ENCODE measurements at places on chromosomes 2 and 18.

GRCh38 chr2:207619764-207620203 is 5.4 kb downstream of the METTL21A start:
- no peak for DNase-seq

- no peak for DNase-seq
Observed at GRCh38 chr2:198136142-198136541, 331.7 kb downstream of the PLCL1 start.

- DNase-seq = no peak
Observed at GRCh38 chr2:236816197-236817170, 246.9 kb downstream of the ACKR3 start.

- DNase-seq = no peak
Observed at GRCh38 chr2:195574312-195574711, 82.7 kb upstream of the SLC39A10 start.

DNA sequence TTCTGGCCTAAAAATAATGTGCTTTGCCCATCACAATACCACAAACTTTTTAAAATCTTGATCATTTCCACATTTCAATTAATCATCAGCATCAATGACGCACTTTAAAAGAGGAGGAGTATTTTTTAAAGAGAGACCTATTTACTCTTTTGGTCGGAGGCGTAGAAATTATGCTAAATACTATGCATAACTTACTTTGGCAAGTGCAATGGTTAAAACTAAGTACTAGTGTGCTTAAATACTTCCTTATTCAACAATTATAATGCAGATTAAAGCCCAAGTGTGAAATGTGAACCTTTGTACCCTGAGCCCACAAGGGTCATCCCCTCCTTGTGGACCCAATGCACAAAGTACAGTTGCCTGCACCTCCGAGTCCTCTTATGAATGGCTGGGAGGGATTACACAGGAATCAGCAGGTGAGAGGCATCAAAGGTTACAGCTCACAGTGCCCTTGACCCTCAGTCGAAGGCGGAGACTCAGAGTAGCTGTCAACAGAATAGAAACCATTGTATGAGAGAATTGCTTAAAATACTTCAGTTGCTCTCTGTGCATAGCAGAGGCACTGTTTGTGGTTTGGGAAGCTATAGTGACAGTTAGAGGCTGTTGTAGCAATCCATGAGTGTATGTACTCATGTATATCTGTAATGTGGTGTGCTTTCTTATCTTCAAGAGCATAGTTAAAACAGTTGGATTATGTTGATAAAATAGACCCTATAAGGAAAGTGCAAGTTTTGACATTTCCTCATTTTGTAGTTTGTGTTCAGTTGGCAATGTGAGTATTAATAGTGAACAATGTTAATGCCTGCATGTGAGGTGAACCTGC is 151.7 kb upstream of the ITGA4 start:
- no peak for DNase-seq

DNA sequence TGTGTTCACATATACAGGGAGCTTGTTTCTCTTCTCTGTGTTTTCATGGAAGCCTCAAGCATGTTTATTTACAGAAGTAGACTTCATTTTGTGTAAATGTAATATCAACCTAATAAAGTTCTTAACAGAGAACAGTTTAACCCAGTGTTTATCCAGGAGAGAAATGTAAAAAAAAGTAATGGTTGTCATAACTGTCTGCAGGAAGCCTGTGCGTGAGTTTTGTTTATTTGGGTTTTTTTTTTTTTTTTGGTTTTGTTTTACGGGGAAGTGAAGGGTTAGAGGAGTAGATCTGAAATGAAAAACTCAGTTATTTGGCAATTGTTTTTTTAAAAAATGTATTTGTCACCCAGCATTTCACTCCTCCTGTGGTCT is 124.7 kb downstream of the RAPGEF4 start:
- DNase-seq = no peak

DNA sequence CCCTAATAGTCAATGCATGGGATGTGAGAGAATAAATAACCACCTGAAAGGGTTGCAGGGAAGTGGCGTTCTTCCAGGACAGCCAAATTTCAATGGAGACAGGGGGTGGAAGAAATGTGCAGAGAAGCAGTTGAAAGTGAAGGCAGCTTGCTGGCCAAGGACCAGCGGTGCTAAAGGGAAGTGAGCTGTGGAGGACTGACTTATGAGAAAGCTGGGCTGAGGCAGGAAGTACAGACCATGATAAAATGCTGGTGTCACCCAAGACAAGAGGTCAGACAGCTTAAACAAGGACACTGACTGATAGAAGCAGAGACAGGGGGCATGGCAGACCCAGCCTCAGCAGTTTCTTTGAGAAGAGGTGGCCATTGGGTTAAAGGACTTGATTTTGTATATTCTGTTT is 106.7 kb downstream of the DTNB start:
- no peak for DNase-seq

- no peak for DNase-seq
Observed at GRCh38 chr2:32663864-32664263, 36.0 kb downstream of the TTC27 start.

- DNase-seq = peak; percentile 29
Observed at GRCh38 chr2:176789751-176790150, 422.8 kb upstream of the HNRNPA3 start.

DNA sequence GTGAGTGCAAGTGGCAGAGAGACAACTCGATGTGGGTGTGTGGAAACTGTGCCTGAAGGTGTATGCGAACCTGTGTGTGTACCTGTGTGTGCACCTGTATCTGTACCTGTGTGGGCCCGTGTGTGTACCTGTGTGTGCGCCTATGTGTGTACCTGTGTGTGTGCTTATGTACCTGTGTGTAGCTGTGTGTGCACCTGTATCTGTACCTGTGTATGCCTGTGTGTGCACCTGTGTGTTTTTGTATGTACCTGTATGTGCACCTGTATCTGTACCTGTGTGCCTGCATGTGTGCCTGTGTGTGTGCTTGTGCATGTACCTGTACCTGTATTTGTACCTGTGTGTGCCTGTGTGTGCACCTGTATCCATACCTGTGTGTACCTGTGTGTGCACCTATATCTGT is 150.6 kb downstream of the MYT1L start:
- DNase-seq = no peak

GRCh38 chr18:32804134-32804888 is 31.5 kb upstream of the KLHL14 start:
- no peak for DNase-seq

GRCh38 chr18:23888881-23889280 is 125.7 kb upstream of the TTC39C start:
- no peak for DNase-seq

- no peak for DNase-seq
Observed at GRCh38 chr2:216633616-216634369, 573 bp downstream of the IGFBP2 start.

- DNase-seq = no peak
Observed at GRCh38 chr2:147649286-147649685, 195.5 kb upstream of the ACVR2A start.

GRCh38 chr18:8290435-8290834 is 318.8 kb upstream of the RAB12 start:
- DNase-seq = no peak

DNA sequence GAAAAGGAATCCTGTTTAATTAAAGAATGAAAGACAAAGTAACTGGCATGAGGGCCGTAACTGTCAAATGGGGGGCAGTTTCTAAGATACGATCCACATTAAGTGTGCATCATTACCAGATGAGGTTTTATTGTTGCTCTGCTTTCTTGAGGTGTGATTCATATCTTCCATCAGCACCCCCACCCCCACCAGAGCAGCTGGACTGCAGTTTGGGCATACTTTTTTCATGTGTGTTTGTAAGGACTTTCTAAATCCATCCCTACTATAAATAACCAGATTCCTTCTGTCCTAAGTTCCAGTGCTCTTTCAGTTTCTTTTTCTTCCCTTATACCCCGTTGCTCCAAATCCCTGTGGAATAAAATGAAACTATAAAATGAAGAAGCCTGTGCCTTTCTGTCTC is 142.1 kb downstream of the CDCA7 start:
- peak; percentile 66 for DNase-seq

DNA sequence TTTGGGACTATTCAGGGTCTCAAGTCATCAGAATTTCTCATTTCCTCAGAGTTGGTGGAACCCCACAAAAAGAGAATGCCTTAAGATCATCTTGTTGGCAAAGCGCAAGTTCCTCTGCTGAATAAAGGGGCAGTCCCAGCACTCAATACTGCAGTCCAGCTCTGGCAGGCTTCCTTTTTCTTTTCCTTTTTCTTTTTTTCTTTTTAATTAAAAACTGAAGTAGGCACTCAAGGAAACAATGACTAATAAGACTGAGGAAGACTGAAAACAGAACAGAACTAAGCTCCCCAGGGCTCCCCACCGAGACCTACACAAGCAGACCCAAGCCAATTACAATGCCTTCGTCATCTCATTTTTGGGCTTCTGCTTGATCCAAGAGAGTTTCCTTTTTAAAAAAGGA is 82.0 kb downstream of the STK39 start:
- peak; percentile 41 for DNase-seq

DNA sequence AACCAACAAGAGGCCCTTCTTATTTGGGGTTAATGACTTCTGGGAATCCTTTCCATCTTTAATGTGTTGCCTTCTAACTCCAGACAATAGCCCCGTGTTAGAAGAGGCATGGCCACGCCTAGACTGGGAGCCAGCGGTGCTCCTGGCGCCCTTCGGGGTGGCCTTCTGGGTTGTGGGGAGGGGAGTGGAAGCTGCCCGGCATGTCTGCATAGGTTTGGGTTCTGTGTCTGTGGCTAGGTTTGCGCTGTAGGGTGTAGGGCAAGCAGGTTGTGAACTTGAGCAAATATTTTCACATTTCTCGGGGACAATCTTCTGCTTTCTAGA is 40.4 kb downstream of the CELF4 start:
- DNase-seq = no peak

- peak; percentile 17 for DNase-seq
Observed at GRCh38 chr2:53636596-53636995, 131.0 kb upstream of the CHAC2 start.

DNA sequence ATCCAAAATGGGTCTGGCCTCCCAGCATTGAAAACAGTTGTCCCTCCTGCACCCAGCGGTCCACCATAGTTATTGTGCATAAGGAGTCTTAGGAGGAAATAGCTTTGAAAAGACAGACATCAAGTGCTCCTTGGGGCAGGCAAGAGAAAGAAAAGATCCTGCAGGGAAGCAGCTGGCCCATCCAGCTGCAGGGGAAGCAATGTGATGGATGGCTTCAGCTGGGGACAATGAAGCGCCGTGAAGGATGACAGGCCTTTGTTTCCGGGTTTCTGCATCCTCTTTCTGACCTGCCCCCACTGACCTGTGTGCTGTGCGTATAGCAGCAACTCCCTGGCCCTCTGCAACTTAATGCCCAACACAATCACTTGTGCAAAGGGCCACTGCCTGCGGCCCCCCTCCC is 142.9 kb upstream of the NCKAP5 start:
- no peak for DNase-seq

DNA sequence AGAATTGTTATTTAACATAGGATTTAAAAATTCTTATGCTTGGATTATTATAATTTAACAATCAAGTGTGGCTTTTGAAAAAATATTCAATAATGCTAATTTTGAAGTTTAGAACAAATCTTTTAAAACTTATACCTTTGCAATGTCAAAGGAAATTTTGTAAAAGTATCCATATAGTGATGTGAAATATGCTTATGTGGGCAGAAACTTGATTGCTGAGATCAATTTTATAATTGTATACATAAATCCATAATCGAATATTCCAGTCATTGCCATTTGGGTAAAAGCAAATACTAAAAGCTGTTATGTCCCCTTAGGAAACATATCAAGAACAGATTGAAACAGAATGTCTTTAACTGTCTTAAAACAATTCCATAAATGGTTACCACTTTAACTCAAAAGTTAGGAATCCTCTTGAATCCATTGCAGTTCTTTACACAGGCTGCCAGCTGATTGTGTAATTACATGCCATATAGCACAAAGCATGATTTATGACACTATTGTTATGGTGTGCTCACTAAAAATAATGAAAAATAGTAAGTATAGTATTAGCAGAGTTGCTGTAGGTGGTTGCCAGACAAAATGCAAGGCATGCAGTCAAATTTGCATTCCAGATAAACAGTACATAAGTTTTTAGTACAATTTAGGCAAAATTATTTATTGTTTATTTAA is 24.2 kb downstream of the PLCL1 start:
- DNase-seq = peak; percentile 52

DNA sequence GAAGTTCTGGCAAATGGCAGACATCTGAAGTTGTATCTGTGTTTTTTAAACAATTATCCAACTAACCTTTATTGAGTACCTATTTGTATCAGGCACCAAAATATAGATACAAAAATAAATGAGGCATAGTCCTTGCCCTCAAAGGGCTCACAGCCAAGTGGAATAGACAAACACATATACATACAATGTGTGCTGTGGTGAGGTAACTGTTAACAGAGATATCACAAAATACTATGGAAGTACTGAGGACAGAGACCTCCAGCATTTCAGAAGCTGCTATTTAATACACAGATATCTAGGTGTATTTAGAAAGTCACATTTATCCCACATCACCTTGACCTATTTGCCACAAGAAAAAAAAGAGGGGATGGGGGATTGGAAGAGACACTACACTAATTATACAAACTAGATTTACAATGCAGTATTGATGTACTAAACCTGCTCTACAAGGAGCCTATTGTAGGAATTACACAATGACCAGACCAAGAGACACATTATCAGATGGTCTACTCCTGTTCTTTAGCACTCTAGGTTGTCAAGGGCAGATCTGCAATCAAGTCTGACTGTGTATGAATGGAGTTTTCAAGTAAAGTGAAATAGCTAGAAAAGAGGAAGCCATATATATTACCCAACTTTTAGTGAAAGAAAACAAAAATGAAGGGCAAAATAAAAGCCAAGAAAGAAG is 62.2 kb downstream of the SPIRE1 start:
- DNase-seq = no peak

- DNase-seq = no peak
Observed at GRCh38 chr18:13573750-13574149, 152.6 kb downstream of the FAM210A start.

DNA sequence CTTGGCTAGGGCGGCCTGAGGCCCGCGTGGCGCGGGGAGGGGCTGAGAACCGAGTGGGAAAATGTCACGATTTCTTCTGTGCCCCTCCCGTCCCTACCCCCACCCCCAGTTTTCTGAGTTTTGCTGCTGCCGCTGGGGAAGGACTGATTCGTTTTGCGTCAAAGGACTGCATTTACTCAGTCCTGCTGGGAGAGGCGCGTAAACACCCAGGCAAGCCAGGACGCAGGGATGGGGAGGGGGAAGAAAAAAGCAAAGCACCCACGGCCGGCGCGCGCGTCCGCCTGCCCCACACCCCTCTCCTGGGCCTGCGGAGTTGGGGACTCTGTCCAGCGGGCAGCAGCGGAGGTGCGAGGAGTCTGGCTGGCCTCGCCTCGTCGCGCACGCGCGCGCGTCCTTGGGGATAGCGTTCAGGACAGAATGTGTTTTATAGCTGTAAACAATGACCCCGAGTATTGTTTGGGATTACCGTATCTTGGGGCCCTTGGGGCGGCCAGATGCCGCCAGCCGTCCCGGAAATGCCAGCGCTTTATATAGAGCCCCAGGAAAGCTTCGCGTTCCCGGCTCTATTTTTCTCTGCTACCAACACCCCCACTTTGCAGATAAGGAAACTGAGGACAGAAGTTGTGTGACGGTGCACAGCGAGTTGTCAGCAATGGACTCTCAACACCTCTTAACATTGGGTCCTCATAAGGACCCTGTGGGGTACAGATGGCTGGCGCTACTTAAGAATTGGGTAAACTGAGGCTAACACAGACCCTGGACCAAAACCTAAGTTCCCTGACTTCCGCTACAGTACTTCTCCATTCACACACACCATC is 1.7 kb upstream of the FOSL2 start:
- no peak for DNase-seq

Measured in fibroblast of skin of left quadriceps (primary cell).